ENCODE measurements at places on chromosomes 12 and 14.

DNA sequence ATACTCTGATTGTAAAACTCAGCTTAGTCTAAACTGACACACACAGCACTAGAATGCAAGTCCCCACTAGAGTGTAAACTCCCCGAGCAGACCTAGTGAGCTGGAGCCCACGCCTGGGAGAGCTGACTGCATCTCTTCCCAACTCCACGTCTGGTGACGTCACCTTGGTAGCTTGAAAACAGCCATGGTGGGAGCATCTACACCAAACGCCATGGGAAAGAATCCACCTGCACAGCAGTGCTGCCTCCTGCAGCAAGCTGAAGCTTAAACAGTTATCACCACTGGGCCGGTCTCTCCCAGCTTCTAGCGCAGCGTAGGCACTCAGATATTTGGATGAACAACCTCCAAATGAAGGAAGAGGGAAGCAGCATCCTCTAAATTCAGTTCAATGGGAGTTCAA, 4.3 kb upstream of the PAPLN start:
- DNase-seq: no peak

GRCh38 chr12:132433641-132434395, 56.1 kb upstream of the FBRSL1 start:
- DNase-seq: no peak

DNA sequence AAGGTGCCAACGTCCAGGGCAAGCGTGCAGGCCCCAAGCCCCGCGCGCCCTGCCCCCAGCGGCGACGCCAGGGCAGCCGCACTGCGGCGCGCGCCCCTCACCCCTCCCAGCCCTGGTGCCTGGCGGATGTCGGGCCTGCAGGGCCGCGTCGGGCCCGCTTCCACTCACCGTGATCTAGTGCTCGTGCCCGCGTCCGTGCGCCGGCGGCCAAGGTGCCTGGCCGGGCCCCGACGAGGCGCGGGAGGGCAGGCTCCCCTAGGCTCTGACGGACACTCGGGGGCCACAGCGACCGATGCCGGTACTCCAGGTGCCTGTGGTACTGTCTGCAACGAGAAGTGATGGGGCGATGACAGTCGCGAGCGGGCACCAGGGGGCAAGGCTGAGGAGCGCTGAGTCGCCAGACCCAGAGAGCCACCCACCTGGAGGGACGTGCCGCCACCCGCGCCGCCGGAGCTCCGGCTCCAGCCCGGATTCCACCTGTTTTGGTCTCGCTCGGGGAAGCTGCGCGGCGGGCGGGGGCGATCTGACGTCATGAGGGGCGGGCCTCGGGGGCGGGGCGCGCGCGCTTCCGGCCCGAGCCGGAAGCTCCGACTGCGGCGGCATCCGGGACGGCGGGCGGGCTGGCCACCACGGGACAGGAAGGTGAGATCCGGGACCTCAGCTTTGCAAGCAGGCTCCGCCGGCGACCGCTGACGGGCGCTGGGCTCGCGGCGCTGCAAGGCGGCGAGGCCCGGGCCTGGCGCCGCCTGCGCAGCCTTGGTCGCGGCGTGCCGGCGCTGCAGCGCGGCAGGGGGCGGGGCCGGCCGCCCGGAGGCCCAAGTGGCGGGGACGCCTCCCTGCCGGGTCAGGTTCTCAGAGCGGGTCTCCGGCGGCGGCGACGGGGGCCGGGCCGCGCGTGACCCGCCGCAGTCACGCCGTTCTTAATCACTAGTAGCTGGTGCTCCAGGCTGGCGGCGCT, at the start of the genes LYSET and MOAP1:
Gene LYSET (plus strand): TSS at position 927 of the 958 bp plus-strand sequence. CDS start 89 bp downstream, outside the sequence.
Gene MOAP1 (minus strand): TSS at position 507 of the 958 bp plus-strand sequence. CDS start 655 bp downstream, outside the sequence.
- DNase-seq: peak; percentile 87

DNA sequence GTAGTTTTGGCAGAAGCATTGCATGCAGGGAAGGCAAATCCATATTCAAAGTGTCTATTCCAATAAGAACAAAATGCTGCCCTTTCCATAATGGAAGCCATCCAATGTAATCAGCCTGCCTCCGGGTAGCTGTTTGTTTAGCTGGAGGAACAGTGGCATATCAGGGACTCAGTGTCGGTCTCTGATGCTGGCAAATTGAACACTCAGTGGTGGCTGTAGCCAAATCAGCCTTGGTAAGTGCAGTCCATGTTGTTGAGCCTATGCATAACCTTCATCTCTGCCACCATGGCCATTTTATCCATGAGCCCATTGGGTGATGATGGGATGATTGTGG, 147.8 kb upstream of the MAX start:
- no peak for DNase-seq

GRCh38 chr14:74501135-74501614, 7.6 kb downstream of the ISCA2 start:
- DNase-seq: peak; percentile 75

- no peak for DNase-seq
Measured at GRCh38 chr12:9872162-9872561, 3.0 kb upstream of the CLEC2B start.

DNA sequence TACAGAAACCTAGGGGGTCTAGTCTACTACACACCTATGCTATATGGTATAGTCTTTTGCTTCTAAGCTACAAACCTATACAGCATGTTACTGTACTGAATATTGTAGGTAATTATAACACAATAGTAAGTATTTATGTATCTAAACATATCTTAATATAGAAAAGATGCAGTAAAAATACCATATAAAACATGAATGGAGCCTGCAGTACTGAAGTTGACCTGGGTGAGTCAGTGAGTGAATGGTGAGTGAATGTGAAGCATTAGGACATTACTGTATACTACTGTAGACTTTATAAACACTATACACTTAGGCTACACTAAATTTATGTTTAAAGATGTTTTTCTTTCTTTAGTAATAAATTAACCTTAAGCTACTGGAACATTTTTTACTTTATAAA, 13.1 kb upstream of the ABCD2 start:
- no peak for DNase-seq

- DNase-seq: no peak
Measured at GRCh38 chr14:26593357-26593756, 4.5 kb downstream of the NOVA1 start.

Data from neuronal stem cell (in vitro differentiated cells).